RPMI8226 (cell line): ENCODE measurements at places on chromosomes 1 and 21.

GRCh38 chr1:63908016-63908415 lies 134.2 kb downstream of the ROR1 start:
- no peak for DNase-seq

GRCh38 chr1:8382051-8382505 lies 64.2 kb downstream of the SLC45A1 start:
- DNase-seq, result no peak

GRCh38 chr21:28588997-28589396 lies 403.7 kb downstream of the LTN1 start:
- DNase-seq, result no peak

DNA sequence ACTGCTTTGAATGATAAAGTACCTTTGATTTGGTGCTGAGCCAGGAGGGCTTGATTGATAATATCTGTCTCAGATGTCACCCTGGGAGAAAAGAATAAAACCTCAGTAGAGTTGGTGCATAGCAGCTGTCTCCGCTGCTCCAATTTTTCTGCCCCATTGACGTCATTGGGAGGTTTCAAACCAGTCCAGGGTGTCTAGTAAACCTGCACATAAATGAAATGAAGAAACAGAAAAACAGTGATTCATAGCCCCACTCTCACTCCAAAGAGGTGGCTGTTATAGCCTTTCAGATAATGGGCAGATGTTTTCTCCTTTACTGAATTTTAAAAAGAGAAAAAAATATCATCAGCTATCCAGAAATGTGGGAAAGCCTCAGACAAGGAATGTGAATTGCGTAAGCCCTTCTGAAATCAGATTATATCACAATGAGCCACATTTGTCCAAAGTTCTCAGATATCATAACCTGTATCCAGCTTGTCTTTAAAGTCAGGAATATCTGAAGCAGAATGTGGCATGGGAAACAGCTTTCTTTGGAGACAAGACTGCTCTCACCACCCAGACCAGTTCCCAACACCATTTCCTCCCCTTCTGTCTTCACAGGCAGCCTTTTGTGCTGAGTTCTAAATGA lies 351.3 kb upstream of the SGIP1 start:
- no peak for DNase-seq

- DNase-seq, result no peak
These were observed 49.7 kb upstream of the NHLH2 start for GRCh38 chr1:115890580-115890979.
